ENCODE measurements at places on chromosomes 6 and 20. TPM values are rescaled to one million over a fixed set of nuclear protein-coding genes. Genes with fewer than 3 reads are reported as not detected.

- no peaks in the 10 kb centered on the region for H3K27me3 ChIP-seq
- H3K27ac ChIP-seq: no peak overlapping the region
Measured at GRCh38 chr6:168210239-168211105, 109.1 kb downstream of the DACT2 start.

GRCh38 chr20:47066484-47067270 is 172.0 kb downstream of the EYA2 start:
- H3K27me3 ChIP-seq: no peaks in the 10 kb centered on the region
- H3K4me1 ChIP-seq: no peaks in the 10 kb centered on the region
- H3K4me3 ChIP-seq: no peak overlapping the region

Gene ZHX3
- 10.2 TPM for total RNA-seq

Gene SLCO4A1
- total RNA-seq: 34.6 TPM

Gene SLC17A1
- total RNA-seq: not detected

Gene RBBP8NL
- total RNA-seq: not detected

GRCh38 chr6:112300896-112301295 is 46.2 kb upstream of the RFPL4B start:
- H3K27ac ChIP-seq: no peak overlapping the region
- H3K4me3 ChIP-seq: no peak overlapping the region
- DNase-seq: no peak
- no peaks in the 10 kb centered on the region for H3K36me3 ChIP-seq
- H3K27me3 ChIP-seq: peaks cover 66% of the 10 kb centered on the region

DNA sequence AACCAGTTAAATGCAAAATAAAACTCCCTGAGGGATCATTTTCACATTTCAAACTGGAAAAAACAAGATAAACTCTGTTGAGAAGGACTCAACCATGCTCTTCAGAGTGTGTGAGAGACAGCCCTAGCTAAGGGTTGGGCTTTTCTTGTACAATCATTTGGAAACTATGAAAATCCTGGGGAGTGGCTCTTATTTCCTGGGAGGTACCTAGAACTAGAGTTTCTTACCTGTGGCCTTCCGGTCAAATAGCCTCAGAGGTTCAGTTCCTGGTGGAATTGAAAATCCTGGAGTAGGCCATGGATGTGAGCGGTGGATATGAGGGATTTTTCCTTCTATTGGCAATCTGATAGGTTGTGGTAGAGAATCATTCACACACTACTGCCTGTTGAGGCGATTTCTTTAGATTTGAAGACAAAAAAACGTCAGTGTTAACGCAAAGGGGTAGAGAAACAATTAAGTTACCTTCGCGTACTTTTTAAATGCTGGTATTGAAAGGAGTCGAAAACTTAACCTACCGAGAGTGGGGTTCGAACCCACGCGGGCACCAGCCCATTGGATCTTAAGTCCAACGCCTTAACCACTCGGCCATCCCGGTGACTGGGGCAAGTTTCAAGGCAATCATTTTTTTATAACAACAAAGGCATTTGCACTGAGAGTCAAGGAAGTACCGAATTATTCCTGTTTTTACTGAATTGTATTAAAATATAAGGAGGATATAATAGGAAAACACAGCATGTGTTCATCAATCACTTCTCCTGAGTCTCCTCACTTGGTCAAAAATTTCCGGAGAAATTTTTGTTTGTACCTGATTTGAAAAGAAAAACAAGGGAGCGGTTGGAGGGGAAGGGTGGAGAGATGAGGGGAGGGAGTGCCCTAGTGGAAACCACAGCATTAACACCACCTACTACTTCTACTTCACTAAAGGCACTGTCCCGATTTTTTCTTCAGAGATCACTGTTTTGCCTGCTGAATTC is 191.3 kb downstream of the OR2B2 start:
- DNase-seq: no peak
- no peaks in the 10 kb centered on the region for H3K36me3 ChIP-seq
- peak overlapping the region; percentile 29 for H3K4me3 ChIP-seq

Gene OSER1
- total RNA-seq: 47.1 TPM

Gene ZNF341
- 3.3 TPM for total RNA-seq

DNA sequence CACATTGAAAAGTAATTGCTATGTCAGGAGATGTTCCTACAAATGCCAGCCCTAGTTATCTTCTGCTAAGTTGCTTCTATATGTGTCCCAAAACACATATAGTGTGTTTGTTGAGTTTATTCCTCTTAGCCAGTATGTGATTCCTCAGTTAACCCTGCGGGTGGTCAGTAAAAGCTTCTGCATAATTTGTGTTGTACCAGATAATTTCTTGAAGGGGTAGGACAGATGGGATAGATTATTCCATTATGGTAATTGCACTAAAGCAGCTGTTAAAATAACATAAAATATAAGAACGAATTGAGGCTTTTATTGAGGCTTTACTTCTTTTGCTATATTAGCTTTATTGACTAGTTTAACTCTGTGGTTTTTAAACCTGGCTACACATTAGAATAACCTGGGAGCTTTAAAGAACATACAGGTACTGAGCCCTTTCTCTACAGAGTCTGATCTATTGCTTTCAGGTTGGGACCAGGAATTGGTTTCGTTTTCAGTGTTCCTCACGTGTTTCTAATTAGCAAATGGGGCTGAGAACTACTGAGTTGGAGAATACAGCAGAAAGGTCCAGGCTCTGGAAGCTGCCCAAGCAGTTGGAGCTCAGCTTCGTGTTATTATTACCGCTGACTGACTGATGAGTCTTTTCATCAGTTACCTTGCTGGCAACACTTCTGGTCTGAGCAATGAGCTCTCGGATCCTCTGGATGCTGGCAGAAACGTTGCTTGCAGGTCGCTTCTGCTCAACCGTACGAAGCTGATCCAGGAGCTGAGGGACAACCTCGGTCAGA is 56.9 kb downstream of the FAM229B start:
- peaks cover 11% of the 10 kb centered on the region for H3K27me3 ChIP-seq
- H3K36me3 ChIP-seq: no peaks in the 10 kb centered on the region
- H3K4me3 ChIP-seq: no peak overlapping the region

Gene NEDD9
- total RNA-seq: 36.4 TPM

DNA sequence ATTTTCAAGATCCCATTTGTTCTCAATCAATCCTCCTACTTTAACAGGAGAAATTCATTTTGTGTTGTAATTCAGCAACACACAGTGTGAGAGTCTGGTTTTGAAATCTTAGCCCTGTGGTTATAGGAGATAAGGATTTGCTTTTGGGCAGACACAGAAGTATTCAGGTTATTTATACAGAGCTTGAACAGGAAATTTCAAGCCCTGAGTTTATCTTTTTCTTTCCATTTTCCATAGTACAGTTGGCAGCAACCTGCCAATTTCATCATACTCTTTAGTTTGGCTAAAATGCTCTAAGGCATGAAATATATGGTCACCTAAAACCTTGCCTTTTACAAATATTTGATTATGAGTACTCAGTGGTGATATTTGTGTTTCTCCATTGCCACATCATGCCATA is 41.4 kb downstream of the PKIB start:
- DNase-seq: no peak
- H3K36me3 ChIP-seq: no peaks in the 10 kb centered on the region
- H3K27ac ChIP-seq: no peak overlapping the region
- H3K27me3 ChIP-seq: no peaks in the 10 kb centered on the region
- H3K4me1 ChIP-seq: no peaks in the 10 kb centered on the region
- H3K4me3 ChIP-seq: no peak overlapping the region

DNA sequence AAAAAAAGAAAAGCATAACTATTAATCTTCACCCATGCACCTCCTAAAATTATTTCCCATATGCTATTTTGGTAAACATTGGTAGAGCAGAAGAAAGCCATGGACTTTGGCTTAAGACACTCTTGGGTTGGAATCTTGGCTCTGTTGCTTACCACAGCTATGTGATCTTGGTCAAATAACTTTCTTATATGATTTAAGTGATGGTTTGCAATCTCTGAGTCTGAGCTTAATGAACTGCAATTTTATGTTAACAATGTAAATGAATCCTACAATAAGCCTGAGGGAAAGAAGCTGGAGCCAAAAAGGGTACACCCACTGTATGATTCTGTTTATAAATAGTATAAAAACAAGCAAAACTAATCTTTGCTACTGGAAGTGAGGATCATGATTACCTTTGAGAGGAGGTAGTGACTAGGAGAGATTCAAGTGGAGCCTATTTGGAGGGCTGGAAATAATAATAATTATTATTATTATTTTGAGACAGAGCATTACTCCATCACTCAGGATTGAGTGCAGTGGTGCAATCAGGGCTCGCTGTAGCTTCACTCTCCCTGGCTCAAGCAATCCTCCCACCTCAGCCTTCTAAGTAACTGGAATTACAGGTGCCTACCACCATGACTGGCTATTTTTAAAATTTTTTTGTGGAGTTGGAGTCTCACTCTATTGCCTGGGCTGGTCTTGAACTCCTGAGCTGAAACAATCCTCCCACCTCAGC is 34.5 kb downstream of the ABRACL start:
- H3K27me3 ChIP-seq: no peaks in the 10 kb centered on the region

Gene UNC93A
- total RNA-seq: not detected

DNA sequence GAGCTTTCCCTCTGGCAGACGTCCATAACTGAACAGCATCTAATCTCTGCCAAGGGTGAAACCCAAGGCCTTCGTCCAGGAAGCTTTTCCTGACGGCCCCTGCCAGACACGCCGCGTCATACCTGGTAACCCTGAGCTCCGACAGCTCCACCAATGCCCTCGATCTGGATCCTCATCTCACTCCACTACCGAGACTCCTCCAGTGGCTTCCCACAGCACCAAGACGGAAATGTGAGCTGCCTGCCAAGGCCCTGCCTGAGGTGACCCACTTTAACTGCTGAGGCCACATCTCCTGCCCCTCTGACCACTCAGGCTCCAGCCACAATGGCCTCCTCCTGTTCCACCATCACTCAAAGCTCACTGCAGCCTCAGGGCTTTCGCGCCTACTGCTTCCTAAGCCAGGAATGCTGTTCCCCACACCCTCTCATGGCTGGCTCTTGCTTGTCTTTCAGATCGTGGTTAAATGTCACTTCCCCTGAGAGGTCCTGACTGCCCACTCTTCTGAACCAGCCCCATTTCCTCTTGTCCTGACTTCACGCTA is 143.2 kb downstream of the PREX1 start:
- H3K36me3 ChIP-seq: peaks cover 5% of the 10 kb centered on the region
- H3K27ac ChIP-seq: peak overlapping the region; percentile 74
- peaks cover 15% of the 10 kb centered on the region for H3K4me1 ChIP-seq
- no peak overlapping the region for H3K4me3 ChIP-seq
- no peak for DNase-seq
- no peaks in the 10 kb centered on the region for H3K27me3 ChIP-seq

GRCh38 chr6:111086685-111087084 is 618 bp upstream of the SLC16A10 start:
- H3K27me3 ChIP-seq: no peaks in the 10 kb centered on the region
- H3K4me1 ChIP-seq: peaks cover 38% of the 10 kb centered on the region
- peak overlapping the region; percentile 68 for H3K27ac ChIP-seq
- H3K4me3 ChIP-seq: peak overlapping the region; percentile 83

DNA sequence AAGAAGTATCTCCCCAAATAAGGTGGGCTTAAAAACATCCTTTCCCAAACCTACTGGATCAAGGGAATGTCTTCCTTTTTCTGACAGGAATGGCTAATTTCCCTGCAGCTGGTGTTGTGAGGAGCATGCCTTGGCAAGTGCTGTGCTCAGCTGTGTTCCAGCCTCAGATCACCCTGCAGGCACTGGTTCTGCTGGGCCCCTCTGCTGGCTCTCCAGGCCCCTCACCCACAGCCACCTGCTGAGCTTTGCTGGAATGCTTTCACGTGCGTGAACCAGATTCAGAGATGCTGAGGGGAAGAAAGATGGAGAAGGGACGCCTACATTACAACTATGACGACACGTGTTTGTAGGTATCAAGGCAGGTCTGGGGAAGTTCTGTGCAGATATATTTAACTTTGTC is 71.3 kb upstream of the FOXC1 start:
- no peaks in the 10 kb centered on the region for H3K27me3 ChIP-seq
- no peak overlapping the region for H3K27ac ChIP-seq
- peaks cover 15% of the 10 kb centered on the region for H3K4me1 ChIP-seq
- no peak for DNase-seq
- H3K36me3 ChIP-seq: peaks cover under 1% of the 10 kb centered on the region
- no peak overlapping the region for H3K4me3 ChIP-seq

- no peak overlapping the region for H3K4me3 ChIP-seq
- DNase-seq: no peak
- H3K27me3 ChIP-seq: no peaks in the 10 kb centered on the region
- H3K27ac ChIP-seq: no peak overlapping the region
- no peaks in the 10 kb centered on the region for H3K4me1 ChIP-seq
Measured at GRCh38 chr6:91538622-91539021, 951.8 kb upstream of the MAP3K7 start.

DNA sequence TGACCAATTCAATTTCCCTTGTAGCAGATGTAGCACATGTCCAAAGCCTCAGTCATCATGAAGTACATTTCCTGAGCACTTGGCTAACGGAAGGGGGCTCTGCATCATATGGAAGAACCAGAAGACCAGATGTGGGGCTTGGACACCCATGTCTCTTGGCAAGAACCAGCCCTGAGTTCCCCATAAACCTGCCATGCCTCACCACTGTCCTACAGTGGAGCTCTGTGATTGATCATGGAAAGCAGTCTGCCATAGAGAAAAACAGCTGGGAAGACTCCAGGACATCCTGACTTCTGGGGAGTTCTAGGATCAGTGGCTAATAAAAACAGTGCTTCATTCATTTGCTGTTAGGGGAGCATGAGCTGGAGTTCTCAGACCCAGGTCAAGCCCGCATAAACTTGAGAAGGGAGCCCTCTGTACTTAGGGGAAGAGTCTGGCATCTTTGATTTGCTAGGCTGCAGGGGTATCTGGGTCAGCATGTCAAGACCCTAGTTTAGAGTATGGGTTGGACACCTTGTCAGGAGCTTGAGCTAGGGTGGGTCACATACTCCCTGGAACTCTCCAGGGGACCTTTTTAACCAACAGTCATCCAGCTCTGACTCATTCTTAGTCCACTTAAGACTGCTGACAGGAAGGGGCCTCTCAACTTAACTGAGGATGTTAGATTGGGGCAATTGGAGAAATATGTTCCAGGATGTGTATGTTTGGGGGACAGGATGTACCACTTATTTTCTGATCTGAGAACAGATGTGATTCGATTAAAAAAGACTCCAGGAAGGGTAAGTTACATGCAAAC is 26.3 kb upstream of the TRAM2 start:
- no peak for DNase-seq
- no peaks in the 10 kb centered on the region for H3K36me3 ChIP-seq
- no peak overlapping the region for H3K4me3 ChIP-seq
- H3K27me3 ChIP-seq: peaks cover 7% of the 10 kb centered on the region
- H3K27ac ChIP-seq: no peak overlapping the region
- peaks cover 9% of the 10 kb centered on the region for H3K4me1 ChIP-seq

GRCh38 chr20:8434326-8434876 is 302.3 kb downstream of the PLCB1 start:
- DNase-seq: no peak
- no peak overlapping the region for H3K27ac ChIP-seq
- H3K4me1 ChIP-seq: no peaks in the 10 kb centered on the region
- no peaks in the 10 kb centered on the region for H3K36me3 ChIP-seq
- H3K27me3 ChIP-seq: no peaks in the 10 kb centered on the region

Gene CFB
- total RNA-seq: 3.5 TPM

- DNase-seq: no peak
- peaks cover 2% of the 10 kb centered on the region for H3K36me3 ChIP-seq
- no peak overlapping the region for H3K27ac ChIP-seq
- peaks cover 53% of the 10 kb centered on the region for H3K4me1 ChIP-seq
Measured at GRCh38 chr6:26230351-26230750, 134.6 kb upstream of the BTN3A2 start.

Data from activated T-cell treated with anti-CD3 and anti-CD28 coated beads, Interleukin-2, amount 50 U/mL, for 72 hours (primary cell).